ENCODE measurements at places on chromosomes 7 and 10.

- no peak for DNase-seq
Observed at GRCh38 chr10:70321897-70322890, 38.4 kb upstream of the NPFFR1 start.

DNA sequence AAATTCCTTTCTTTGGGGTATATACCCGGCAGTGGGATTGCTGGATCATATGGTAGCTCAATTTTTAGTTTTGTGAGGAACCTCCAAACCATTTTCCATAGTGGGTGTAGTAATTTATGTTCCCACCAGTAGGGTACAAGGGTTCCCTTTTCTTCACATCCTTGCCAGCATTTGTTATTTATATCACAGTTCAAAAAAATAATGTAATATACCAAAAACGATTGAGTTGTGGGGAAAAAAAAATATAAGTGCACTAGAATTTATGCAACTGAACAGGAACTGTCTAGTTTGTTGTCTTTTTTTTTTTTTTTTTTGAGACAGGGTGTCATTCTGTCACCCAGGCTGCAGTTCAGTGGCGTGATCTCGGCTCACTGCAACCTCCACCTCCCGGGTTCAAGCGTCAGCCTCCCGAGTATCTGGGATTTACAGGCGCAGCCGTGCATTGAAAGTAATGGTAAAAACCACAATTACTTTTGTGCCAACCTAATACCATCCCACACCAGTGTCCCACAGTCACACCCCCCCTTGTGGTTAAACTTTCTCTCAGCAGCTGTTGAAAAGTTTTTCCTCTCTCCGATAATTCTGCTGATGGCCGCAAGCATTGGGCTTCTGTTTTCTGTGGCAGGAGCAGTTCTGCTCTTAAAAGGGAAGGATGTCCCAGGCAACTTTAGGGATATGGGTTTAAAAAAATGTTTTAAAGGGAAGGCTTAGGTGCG, 6.8 kb upstream of the LAT2 start:
- DNase-seq: peak; percentile 42

GRCh38 chr10:4357911-4358310, 468.1 kb upstream of the AKR1E2 start:
- no peak for DNase-seq

DNA sequence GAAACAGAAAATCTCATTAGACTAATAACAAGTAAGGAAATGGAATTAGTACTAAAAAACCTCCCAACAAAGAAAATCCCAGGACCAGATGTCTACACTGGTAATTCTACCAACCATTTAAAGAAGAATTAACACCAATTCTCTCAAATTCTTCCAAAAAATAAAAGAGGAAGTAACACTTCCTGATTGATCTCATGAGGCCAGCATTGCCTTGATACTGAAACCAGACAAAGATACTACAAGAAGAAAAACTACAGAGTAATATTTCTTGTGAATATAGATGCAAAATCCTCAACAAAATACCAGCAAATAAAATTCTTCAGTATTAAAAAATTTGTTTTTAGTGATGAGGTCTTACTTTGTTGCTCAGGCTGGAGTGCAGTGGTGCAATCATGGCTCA, 21.3 kb downstream of the GCK start:
- DNase-seq: no peak

GRCh38 chr10:25061711-25062449, 45.5 kb downstream of the THNSL1 start:
- peak; percentile 21 for DNase-seq

- DNase-seq: no peak
Observed at GRCh38 chr7:151566897-151567320, 47.2 kb upstream of the RHEB start.

- peak; percentile 44 for DNase-seq
Observed at GRCh38 chr10:5447611-5448071, 35.3 kb downstream of the NET1 start.

- DNase-seq: no peak
Observed at GRCh38 chr7:120819861-120820260, 38.1 kb downstream of the TSPAN12 start.

DNA sequence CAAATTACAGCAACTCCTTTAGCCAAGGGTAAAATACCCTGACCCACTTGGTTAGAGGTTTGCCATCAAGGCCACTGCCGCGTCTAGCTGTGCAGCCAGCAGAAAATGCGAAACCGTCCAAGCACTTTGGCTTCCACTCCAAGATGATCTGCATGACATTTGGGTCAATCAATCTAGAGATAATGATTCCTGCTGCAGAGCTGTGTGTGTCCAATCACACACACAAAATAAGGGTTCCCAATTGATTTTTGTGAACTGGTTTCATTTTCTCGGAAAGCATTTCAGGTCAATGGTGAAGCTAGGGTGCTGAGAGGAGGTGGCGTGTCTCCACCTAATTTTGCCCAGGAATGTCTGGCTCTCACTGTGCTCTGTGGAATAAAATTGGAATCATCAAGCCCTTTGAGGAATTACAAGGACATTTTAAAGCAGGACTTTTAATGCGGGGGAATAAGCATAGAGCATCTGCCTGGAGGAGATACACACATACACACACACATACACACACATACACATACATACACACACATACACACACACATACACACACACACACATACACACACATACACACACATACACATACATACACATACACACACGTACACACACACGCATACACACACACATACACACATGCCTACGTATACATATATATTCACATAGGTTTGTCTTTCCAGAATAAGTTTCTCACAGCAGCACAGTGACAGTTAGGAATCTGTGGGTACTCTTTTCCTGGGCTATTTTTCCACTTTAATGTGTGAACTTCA, 59.5 kb downstream of the ACADSB start:
- no peak for DNase-seq

GRCh38 chr10:66176772-66177171, 749.1 kb upstream of the LRRTM3 start:
- DNase-seq: no peak
